ENCODE measurements at places on chromosomes 13 and 19.

- DNase-seq = no peak
Observed at GRCh38 chr13:27500806-27501534, 50.6 kb upstream of the MTIF3 start.

DNA sequence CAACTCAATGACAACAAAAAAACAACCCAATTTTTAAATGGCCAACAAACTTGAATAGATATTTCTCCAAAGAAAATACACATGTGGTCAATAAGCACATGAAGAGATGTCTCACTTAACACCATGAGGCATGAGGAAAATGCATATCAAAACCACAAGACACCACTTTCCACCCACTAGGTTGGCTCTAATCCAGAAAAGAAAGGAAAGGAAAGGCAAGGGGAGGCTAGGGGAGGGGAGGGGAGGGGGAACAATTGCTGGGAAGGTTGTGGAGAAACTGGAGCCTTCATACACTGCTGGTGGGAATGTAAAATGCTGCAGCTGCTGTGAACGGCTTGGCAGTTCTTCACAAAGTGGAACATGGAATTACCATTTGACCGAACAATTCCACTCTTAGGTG is 854.3 kb downstream of the UQCRFS1 start:
- DNase-seq = no peak

- DNase-seq = no peak
Observed at GRCh38 chr19:39182174-39182505, 14.6 kb upstream of the NCCRP1 start.

GRCh38 chr13:110200276-110200870 is 106.6 kb downstream of the COL4A1 start:
- DNase-seq = no peak

DNA sequence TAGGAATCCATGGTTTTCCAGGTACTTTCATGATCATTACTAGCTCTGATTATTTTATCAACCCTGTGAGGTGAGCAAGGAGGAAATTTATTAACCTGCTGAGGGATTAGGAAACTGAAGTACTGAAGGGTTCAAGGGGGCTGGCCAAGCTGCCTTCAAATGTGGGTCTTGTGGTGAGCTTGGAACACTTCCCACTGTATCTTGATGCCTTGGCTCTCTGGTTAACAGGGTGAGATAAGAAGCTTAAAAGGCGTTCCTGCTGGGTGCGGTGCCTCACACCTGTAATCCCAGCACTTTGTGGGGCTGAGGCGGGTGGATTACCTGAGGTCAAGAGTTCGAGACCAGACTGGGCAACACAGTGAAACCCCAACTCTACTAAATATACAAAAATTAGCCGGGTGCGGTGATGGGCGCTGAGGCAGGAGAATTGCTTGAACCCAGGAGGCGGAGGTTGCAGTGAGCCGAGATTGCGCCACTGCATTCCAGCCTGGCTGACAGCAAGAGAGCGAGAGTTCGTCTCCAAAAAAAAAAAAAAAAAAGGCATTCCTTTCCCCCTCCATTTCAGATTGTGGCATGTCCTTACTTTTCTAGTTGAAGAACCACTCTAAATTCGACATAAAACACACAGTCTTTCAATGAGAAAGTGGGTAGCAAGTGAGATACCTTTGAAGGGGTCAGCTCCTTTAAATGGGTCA is 70.2 kb downstream of the KLF2 start:
- DNase-seq = no peak

GRCh38 chr19:33386361-33386858 is 12.9 kb downstream of the CEBPG start:
- no peak for DNase-seq

DNA sequence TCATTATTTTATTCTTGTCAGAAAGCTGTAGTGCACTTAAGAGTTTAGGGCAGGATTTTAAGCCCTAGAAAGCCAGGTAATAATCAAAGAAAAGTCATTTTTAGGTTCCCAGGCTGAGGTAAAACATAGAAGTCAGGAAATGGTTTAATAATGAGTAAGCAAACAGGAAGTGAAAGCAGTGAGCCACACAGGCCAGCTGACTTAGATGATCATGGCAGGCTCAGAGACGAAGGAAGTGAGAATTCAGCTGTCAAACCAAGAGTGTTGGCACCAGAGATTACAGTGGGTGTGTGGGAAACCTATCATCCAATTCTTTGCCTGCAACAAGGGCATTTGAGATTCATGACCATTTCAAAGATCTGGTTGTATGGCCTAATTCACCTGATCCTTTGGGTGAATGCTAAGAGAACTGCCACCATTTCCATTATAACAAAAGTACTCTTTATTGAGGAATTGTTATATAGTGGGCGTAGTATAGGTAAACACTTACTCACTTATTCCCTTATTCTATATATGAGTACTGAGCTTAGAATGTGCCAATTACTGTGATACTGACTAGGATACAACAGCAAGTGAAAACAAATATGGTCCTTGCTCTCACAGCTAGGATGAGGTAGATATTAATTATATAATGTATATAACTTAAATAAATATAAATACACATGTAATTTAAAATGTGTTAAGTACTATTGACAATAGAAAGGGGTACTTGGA is 103.7 kb upstream of the EDNRB start:
- peak; percentile 24 for DNase-seq

- DNase-seq = no peak
Observed at GRCh38 chr19:48493718-48494401, 17.8 kb downstream of the LMTK3 start.

DNA sequence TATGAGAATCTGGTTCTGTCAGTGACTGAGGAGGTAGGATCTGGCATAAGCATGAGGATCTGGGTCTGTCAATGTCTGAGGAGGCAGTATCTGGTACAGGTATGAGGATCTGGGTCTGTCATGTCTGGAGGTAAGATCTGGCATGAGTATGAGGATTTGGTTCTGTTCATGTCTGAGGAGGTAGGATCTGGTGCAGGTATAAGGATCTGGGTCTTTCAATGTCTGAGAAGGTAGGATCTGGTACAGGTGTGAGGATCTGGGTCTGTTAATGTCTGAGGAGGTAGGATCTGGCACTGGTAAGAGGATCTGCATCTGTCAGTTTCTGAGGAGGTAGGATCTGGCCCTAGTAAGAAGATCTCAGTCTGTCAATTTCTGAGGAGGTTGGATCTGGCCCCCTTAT is 12.4 kb upstream of the PDCD2L start:
- DNase-seq = no peak

DNA sequence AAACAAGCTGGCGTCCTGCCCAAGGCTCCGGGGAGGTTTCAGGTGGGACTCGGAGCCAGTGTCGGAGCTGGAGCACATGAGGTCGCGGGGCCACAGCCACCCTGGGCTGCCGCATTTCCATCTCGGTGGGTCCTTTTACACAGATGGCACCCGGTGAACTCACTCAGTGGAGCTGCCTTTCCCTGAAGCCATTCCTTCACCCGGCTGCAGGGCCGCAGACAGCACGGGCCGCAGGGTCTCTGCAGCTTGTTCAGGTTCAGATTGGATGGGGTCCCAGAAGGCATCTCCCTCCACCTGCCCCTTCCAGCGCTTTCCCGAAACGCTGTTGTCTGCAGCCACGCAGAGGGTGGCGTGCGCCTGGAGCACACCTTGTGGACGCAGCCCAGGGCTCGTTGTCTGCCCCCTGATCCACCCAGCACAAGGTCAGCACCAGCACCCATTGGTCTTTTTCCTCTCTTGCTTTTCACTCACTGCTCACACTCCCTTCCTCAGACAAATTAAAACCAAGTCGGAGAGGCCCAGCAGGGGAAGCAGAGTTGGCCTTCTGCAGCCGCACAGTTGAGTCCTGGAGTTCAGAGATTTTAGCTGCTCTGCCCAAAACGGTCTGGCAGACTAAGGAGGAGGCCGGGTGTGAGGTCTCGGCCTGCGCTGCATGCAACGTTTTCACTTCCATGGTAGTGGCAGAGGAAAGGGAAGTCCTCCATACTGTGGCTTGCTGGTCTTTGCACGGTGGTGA is 18.1 kb downstream of the MCF2L start:
- no peak for DNase-seq

DNA sequence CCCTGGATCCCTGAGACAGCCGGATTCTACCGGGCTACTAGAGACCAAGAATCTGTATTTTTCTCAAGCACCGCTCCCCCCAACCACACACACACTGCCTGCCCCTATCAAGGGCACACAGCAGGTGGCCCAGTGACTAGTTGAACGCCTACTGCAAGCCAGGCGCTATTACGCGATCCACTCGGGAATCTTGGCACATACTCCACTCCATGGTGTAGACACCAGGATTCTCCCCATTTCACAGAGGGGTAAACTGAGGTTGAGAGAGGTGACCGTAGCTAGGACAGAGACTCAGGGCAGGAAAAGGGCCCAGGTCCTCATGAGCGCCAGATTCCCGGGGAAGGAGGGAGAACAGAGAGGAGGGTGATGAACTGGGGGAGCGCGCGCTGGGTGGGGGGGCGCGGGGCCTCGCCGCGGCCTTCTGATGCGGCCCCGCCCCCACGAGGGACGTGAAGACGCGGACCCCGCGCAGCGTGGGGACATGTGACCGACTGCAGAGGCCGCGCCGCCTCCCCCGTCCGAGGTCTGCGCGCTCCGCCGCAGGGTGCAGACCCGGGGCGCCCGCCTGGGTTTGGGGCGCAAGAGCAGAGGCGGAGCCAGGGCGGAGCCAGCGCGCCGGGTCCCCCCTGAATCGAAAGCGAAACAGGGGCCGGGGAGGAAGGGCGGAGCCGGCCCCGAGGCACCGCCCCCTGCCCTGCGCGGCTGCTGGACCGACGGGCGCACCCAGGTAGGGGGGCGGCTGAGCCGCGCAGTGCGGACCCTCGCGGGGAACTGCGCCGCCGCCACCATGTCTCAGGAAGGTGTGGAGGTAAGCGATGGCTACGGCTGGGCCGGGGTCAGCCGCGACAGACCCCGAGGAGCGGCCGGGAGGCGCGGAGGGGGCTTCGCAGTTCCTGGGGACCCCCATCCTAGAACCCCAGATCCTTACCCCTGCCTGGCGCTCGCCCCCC is at the start of gene SHFL:
Gene SHFL, plus strand, starts transcription at position 677 of the 950 bp plus-strand sequence. Its CDS starts 111 bp downstream, at position 788.
- peak; percentile 75 for DNase-seq

GRCh38 chr19:4264812-4265211 is 14.3 kb upstream of the SHD start:
- no peak for DNase-seq
